AG09309 (cell line): ENCODE measurements at places on chromosomes 7 and 10.

- no peak for DNase-seq
Observed at GRCh38 chr10:34587002-34587679, 228.0 kb downstream of the PARD3 start.

DNA sequence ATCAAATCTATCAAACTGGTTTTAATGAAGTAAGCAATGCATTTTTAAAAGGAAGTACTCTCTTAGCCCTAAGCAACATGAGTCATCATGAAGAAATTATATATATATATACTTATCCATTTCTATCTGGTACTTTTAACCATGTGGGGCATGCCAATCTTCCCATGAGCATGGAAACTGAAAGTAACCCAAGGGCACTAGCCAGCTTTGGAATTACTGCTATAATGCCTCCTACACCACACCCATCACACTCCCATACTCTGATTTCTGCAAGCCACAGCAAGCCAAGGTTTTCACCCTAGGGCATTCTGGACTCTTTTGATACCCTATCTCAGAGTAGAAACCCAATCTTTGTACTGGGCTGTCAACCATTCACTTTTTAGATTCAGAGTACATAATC is 204.6 kb downstream of the IMMP2L start:
- no peak for DNase-seq

DNA sequence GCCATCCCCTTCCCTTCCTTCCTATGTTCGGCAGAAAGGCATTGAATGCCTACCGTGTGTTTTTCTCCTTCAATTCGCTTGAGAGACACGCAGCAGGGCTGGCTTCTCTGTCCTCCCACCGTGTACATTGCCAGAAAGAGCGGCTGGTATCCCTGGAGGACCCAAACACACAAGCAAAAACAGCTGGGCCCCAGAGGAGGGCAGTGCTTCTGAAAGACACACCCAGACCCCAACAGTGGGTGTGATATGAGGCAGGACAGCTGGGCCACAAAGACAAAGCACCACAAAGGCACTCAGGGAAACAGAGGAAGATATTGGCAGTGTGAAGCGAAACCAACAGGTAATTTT is 133.1 kb upstream of the SH2B2 start:
- DNase-seq, result no peak

DNA sequence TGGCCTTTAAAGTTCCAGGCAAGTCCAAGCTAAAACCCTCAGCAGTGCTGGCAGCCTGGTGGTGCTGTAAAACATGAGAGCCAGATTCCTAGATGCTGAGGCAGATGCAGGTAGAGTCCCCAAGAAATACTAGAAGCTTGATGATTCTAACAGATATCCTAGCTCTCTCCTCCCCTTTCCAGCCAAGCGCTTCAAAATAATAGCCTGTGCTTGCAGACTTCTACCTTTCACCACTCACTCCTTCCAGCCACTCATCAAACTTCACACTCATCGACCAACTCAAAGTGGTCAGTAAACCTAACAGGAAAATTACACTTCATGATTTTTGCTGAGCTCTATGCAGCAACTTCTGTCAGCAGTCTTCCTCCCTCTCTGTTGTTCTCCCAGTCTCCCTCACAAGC is 50.2 kb downstream of the LMBR1 start:
- DNase-seq, result no peak

DNA sequence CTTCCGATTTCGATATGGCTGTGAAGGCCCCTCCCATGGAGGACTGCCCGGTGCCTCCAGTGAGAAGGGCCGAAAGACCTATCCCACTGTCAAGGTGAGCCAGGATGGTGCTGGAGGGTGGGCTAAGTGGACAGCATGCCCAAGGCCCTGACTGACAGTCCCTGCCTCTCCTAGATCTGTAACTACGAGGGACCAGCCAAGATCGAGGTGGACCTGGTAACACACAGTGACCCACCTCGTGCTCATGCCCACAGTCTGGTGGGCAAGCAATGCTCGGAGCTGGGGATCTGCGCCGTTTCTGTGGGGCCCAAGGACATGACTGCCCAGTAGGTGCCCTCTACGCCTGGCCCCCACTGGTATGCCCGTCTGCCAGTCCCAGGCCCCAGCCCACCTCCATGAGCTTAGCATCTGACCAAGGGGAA is 1.2 kb downstream of the NFKB2 start:
- no peak for DNase-seq

- DNase-seq, result peak; percentile 40
Observed at GRCh38 chr7:137007001-137007694, 138.7 kb downstream of the CHRM2 start.

- DNase-seq, result no peak
Observed at GRCh38 chr10:8616166-8616565, 561.7 kb downstream of the GATA3 start.

DNA sequence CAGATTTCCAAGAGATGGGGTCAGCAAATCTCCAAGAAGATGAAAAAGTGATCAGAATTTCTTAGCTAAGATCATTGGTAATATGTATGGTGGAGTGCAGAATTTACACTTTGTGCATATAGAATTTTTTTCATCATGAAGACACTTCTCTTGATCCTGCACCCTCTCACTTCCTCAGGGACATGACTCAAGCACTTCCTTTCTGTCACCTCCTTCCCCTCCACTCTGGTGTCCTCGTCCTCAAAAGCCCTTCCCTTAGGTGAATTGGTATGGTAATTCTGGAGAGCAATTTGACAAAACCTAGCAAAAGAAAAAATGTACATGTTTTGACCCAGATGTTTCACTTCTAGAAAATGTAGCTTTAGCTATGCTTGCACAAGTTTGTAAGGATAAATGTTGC is 18.1 kb downstream of the CALN1 start:
- no peak for DNase-seq

DNA sequence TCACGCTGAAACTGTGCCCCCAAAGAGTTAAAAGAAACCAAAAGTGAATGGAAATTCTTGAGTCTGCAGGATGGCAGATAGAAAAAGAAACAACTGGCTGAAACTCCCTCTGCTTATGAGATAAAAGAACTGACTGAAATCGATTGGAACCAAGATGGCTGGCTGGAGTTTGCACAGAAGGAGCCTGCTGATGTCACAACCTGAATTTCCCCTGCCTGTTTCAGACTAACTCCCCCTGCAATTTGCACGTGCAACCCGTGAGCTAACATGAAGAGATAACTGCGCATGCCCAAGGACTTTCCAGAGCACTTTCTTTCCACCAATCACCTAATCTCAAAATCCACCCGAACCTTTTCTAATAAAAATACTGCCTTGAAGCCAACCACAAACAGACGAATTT is 435.5 kb downstream of the CALN1 start:
- DNase-seq, result no peak

DNA sequence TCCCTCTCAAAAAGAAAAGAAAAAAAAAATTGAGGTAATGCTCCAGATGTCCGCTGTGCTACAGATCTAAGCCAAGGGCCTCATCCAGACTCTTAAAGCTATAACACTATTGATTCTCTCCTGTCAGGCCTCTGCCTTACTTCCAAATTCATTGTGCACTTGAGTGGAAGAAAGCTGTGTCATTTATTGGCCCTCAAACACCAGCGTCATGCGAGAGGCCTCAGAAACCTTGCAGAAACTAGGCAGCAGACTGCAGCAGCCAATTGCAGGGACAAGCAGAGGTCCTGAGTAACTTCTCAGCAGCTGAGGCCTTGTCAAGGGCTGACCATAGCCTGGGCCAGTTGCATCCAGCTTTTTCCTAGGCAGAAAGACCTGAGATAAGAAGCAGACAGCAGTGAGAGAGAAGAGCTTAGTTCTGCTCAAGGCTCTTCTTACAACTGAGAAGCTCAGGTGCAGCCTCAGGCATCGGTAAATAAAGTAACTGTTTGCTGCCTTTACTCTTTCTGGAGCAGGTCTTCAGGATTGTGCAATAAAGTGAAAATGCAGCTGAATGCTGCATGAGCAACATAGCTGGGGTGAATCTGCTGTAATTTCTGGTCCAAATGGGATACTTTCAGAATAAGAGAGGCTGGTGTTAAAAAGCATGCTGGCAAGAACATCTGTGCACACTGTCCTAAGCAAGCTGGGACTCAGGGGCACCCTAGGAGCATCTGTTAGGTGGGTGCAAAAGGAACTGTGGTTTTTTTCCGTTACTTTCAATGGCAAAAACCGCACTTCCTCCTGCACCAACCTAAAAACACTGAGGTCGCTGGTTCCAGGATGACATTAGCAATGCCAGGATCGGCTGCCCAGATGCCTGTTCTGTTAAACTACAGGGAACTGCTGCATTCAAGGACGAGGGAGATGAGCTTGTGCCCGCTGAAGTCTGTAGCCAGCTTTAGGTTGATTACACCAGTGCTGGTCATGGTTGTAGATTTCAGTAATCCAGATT is 181.8 kb upstream of the PFKP start:
- no peak for DNase-seq

DNA sequence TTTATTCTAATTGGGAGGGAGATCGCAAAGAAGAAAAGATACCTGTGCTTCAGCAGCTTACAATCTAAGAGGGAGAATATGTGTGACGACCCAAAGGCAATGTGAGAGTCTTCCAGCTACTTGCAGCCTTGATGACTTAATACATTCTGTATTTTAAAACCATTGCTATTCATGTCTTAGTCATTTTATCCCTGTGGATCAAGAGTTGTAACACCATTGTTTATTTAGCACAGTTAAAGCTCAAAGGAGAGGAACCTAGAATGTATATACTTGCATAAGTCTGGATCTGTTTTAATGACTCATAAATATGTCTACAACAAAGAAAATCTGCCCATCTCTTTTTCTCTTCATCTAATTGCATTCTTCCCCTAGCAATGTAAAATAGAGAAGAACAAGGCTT is 117.9 kb upstream of the DLX6 start:
- DNase-seq, result no peak
